ENCODE measurements at places on chromosomes 7 and 10.

DNA sequence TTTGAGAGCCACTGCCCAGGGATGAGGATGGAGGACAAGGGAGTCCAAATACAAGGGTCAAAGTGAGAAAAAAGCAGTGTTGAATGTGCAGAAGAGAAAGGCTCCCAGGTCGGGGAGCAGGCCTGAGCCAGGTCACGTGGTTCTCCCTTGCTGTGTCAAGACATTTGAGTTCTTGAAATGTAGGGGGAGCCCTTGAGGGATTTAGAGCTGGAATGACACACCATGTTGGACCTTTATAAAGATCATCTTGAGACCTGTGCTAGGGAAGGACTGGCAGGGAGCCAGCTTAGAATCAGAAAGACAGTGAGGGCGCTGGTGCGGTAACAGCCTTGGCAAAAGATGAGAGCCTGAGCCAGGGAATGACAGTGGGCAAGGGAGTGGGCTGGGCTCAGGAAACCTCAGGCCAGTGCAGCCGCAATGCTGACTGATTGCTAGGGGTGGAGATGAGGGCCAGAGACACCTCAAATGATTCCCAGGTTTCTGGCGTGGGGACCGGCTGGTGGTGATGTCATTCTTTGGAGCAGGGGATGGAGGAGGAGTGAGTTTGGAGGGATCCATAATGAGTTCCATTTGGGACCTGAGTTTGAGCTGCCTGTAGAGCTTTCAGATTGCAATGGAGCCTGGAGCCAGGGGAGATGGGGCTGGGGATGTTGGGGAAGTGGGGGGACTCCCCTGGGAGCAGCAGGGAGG lies 120.1 kb downstream of the PTPN20 start:
- DNase-seq: peak; percentile 45

- no peak for DNase-seq
Measured at GRCh38 chr10:61099756-61100155, 155.8 kb upstream of the RHOBTB1 start.

GRCh38 chr7:22549051-22549450 lies 49.1 kb upstream of the STEAP1B start:
- DNase-seq: no peak

DNA sequence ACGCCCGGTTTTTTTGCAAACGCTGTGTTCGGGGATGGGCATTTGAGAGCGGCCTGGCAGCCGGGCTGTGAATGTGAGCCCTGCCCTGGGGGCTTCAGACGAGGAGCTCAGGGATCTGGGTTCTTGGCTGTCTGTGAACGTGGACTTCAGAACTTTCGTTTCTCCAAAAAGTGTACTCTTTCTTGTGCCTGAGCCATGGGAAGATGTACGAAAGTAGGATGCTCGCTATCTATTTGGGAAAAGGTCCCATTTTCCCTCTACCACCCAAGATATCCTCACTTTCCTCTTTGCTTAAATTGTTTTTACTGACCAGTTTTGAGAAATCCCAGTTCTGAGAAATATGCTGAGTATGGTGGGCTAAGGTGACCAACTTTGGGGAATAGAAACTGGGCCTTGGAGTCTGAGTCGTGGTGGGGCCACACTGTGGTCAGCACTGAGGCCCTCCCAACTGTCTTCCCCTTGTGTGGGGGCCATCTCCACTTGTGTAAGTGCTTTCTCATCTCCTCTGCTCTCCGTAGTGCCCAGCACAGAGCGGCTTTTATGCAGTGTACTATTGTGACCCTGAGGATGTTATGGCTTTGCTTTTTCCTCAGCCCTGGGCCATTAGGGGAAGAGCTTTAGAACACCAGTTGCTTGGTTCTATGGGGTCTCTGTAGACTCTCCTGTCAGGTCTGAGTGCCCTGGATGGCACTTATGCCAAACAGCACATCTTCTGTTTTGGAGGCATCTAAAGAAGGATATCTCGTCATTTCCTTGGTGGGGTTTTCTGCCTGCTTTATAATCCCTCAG lies 918 bp downstream of the DBNL start:
- no peak for DNase-seq

DNA sequence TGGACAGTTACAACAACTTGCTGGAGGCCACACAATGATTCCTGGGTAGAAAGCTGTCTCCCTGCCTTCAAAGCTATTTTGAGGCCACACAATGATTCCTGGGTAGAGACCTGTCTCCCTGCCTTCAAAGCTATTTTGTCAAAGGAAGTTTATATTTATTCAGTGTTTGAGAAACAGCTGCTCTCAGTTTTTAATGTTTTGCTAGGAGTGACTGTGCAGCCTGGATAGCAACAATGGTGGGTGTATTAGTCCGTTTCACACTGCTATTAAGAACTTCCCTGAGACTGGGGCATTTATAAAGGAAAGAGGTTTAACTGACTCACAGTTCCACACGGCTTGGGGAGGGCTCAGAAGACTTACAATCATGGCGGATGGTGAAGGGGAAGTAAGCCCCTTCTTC lies 3.9 kb upstream of the SGPL1 start:
- DNase-seq: no peak

DNA sequence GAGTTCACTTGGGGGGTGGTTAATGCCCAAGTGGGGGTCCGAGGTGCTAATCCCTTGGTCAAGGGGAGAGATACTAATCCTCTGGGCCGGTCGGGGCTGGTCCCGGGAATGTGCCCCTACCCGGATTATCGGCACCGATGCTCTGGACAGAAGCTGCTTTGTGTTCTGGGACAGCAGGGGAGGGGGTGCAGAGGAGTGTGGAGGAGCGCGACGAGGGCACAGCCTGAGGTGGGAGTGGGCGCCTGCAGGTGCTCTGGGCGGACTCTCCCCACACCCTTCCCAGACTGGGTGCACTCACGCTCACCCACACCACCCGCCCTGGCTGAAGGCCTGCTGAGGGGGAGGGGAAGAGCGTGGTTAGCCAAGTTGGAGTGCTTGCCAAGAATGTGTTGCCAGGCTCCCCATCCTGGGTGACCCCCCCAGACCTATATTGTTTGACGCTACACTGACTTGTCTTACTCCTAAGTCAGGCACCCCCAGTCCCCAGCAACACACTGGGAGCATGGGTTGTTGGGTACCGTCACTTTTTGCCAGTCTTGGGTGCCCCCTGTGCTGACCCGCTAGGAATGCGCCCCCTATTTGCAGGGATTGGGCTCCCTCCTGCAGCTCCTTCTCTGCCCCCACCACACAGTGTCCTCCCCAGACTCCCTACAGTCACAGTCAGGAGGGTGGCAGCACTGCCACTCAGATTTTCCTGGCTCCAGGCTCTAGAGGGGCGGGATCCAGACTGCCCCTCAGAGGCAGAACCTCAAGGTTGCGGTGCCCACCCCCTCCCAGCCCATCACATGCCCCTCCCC lies 1.2 kb downstream of the SLC4A2 start:
- no peak for DNase-seq

GRCh38 chr10:62424026-62424425 lies 49.9 kb downstream of the ZNF365 start:
- DNase-seq: no peak

GRCh38 chr7:35505066-35505465 lies 189.9 kb downstream of the HERPUD2 start:
- DNase-seq: no peak

DNA sequence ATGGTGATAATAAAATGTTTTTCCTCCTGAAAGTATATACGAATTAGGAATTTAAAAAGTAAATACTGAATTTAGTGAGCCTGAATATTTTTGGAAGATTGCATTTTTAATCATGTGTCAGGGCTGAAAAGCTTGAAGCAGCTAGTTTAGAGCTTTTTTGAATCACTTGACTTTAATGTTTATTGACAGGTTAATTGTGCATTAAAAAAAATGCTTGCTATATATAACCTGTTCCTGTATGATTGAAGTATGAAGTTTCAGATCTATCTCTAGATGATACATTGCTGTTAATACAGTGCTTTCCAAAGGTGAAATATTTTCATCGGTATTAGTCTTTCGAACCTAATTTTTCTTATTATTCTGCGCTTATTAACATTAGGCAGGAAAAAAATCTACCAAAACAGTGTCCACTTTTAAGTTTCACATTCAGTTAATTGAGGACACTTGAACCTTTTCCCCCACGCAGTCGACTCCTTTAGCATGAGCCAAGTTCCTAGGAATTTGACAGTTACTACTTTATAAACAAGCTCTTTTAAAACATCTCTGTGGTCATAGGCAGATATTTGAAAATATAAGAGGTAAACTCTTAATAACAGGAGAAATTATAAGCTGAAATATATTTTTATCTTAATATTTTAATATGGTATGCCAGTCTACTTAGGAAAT lies 187.1 kb downstream of the MLLT10 start:
- peak; percentile 10 for DNase-seq

DNA sequence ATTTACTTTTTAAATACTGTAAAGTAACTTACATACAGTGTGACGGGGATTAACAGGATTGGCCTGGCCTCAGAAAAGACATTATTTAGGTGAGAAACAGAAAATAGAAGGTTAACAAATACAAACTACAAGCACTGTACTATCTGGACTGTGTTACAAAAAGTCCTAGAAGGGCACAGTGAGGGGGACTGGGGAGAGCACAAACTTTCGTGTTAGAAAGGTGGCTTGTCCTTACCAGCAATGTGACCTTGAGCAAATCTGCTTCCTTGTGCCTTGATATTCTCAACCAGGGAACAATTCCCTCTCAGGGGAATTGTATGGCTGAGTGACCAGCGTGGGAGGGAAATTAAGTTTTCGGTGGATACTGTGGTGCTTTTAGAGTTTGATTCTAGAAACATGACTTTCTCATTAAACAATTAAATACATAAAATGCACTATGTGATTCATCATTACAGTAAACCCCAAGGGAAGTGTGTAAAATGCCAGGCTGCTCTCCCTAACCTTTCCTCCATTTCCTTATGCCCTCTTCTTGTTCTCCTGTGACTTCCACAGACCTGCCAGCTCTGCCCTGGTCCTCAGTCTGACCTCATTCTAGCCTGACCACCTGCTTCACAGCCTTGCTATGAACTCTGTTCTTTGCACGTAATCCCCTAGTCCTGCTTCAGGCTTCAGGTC lies 57.7 kb downstream of the OSBPL3 start:
- DNase-seq: peak; percentile 67

DNA sequence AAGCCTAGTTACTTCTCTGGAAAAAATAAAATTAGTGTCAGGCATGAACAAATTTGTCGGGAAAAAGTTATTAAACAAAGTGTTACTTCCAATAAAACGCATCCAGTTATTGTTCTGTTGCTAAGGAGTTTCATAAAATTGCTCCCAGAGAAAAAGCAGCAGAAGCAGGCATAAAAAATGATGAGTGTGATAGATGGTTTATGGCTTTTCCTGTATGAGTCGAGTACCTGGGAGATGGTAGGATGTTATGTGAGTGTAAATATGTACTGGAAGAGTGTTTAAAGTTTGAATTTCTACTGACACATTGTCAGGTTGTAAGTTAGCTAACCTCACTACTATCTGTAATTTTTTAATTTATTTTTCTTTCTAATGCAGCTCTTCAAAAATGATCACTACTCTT lies 390.7 kb downstream of the ARL4A start:
- DNase-seq: no peak

GRCh38 chr7:136245327-136246004 lies 268.3 kb upstream of the MTPN start:
- no peak for DNase-seq

GRCh38 chr7:79317728-79318127 lies 135.7 kb downstream of the MAGI2 start:
- peak; percentile 85 for DNase-seq

- DNase-seq: peak; percentile 27
Measured at GRCh38 chr10:50931948-50932431, 46.6 kb upstream of the A1CF start.

DNA sequence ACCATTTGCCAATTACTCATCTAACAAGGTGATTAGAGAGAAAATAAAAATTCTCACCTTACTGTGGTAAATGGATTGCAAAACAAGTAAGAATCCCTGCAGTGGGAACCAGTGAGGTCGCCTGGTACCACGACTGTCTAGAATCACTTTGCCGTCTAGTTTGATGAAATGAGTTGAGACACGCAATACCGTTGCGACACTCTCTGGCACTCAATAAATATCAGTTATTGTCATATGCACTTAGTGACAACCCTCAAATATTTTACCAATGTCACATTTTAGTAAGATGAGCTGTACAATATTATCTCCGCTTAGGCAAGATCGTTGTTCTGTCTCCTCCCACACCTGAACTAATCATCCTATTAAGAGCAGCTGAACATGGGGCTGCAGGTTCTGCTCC lies 114.4 kb upstream of the ADARB2 start:
- no peak for DNase-seq

DNA sequence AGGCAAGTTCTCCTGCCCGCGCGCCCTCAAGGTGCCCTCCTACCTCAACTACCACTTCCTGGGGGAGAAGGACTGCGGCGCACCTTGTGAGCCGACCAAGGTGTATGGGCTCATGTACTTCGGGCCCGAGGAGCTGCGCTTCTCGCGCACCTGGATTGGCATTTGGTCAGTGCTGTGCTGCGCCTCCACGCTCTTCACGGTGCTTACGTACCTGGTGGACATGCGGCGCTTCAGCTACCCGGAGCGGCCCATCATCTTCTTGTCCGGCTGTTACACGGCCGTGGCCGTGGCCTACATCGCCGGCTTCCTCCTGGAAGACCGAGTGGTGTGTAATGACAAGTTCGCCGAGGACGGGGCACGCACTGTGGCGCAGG lies 1.4 kb downstream of the FZD1 start:
- DNase-seq: peak; percentile 16

GRCh38 chr10:93438613-93439253 lies 43.4 kb downstream of the MYOF start:
- DNase-seq: no peak

GRCh38 chr10:17004801-17005380 lies 124.7 kb downstream of the CUBN start:
- no peak for DNase-seq

DNA sequence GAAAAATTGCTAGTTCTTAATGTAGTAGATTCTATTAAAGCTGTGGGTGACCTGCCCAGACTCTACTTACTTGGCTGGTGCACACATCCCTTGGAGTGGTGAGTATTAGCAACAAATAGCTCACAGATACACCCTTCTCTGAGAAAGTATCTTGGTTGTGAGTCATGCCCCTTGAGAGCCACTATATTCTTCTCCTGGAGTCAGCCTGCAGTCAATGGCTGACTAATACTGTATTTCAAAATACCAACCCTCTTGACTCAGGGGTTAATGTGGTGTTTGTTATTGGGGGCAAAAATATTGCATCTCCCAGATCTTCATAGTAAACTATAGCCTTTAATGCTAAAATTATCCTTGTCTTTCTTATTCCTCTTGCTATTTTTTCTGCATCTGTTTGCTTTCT lies 354.9 kb downstream of the BMPER start:
- DNase-seq: peak; percentile 97

DNA sequence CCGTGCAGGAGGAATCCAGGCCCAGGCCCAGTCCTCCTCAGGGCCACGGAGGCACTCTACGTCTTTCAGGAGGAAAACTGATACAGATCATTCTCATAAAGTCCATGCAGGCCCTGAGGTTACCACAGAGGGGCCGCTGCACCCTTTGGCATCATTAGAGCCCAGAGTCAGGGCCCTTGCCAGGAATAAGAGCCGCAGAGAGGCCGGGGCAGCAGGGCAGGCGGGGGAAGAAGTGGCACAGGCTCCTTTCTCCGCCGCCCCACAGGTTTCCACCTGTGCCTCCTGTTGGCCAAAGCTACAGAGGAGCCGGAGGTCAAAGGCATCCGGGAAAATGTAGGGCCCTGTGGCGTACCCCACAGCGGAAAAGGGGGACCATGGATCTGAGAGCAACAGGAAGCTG lies 366.6 kb upstream of the SHH start:
- no peak for DNase-seq

GRCh38 chr7:144473908-144474307 lies 70.4 kb upstream of the NOBOX start:
- DNase-seq: no peak

Data from fibroblast of skin of right quadriceps (primary cell).